ENCODE measurements at places on chromosomes 7 and 10. TPM values are rescaled to one million over a fixed set of nuclear protein-coding genes. Genes with fewer than 3 reads are reported as not detected.

DNA sequence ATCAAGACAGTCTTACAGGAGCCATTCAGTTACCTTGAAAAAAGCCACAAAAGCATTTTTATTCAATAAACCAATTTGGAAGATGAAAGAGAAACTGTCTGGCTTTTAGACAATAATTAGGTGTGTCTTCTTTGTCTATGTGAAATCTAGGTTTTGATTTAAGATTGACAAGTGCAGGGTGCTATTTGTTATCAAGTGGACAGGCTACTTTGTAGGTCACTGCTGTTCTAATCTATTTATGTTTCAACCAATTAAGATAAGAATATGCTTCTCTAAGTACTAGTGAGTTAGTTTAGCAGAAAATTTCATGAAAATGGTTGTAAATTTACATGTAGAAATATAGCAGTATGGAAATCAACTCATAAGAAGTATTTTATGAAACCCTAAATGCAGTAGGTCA, 177.5 kb downstream of the CACNA2D1 start:
- DNase-seq, result no peak

GRCh38 chr7:71473366-71473967, 341.5 kb downstream of the GALNT17 start:
- no peak for DNase-seq

DNA sequence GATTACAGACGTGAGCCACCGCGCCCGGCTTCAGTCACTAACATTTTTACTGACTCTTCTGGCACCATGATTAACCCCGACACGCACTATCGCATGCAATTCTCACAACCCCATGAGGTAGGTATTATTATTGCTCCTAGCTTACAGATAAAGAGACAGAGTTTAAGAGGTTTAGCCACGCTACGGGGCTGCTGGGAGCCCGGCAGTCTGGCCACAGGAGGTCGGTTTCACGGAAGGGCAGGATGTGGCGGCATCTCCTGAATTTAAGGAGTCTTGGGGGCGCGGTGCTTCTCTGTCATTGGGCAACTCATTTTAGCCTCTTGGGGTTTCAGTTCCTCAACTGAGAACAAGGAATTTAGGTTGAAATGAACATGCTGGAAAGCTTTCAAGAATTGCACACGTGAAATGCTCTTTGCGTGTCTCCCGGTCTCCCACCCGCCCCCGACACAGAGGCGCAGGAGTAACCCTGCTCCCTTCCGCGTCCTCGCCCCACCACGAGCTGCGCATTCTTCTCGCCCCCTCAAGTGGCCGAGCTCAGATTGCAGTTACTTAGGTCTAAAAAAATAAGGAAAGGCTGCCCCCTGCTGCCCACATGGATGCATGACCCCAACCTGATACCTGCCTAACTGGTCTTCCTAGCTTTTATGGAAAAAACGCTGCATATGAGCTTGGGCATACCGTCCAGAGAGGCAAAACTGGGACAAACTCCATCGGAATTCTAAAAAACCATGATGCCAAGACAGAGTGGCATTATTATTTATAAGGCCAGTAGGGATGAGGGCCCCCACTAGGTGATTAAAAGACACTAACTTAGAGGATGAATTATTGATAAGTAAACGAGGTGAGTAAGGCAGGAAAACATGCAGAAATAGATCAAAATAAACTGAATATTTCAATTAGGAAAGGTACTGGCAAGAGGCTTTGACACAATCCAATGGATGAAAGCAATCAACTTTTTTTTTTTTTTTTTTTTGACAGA, 12.4 kb downstream of the PRSS2 start:
- peak; percentile 95 for DNase-seq

DNA sequence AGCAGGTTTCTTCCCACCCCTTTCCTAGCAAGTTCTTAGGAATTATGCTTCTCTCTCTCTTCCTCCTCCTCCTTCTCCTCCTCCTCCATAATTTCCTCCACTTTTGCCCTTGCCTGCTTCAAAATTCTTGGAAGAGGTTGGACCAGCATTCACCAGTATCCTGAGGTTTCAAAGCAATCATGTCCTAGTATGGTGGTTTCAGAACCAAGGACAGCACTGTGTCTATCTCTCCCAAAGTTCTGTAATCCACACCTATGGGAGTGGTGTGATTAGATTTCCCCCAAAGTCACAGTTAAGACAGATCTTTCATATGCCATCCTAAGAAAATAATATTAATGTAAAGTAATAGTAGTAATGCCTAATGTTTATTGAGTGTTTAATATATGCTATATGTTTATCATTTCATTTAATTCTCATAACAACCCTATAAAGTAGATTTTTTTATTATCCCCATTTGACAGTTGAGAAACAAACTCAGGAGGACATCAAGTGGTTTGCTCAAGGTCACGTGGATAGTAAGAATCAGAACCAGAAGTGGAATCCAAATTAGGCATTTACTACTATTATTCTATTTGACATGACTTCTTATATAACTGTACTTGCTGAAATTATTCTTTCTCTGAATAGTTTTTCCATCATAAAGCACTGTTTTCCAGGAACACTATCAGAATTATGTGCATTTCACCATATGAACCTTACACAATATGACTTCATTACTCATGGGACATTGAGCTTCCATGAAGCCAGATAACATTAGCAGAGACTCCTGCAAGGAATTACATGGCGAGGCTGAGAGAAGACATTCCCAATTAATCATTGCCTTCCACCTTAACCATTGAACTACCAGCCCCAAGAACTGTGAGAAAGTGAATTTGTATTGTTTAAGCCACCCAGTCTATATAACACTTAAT, 91.4 kb downstream of the IPMK start:
- DNase-seq, result no peak

DGKI gene
- not detected for total RNA-seq

ITPRIP gene
- 4.5 TPM for total RNA-seq

GRCh38 chr10:72186258-72186981, 29.4 kb upstream of the ANAPC16 start:
- DNase-seq, result no peak
